Umbilical cord (tissue), 2 donors: ENCODE measurements at places on chromosomes 12 and 14.
A peak's percentile ranks its signal among the peaks of the same experiment; 100 is the strongest.

GRCh38 chr12:16112130-16112529, 165.4 kb downstream of the SLC15A5 start:
- no peak for DNase-seq

DNA sequence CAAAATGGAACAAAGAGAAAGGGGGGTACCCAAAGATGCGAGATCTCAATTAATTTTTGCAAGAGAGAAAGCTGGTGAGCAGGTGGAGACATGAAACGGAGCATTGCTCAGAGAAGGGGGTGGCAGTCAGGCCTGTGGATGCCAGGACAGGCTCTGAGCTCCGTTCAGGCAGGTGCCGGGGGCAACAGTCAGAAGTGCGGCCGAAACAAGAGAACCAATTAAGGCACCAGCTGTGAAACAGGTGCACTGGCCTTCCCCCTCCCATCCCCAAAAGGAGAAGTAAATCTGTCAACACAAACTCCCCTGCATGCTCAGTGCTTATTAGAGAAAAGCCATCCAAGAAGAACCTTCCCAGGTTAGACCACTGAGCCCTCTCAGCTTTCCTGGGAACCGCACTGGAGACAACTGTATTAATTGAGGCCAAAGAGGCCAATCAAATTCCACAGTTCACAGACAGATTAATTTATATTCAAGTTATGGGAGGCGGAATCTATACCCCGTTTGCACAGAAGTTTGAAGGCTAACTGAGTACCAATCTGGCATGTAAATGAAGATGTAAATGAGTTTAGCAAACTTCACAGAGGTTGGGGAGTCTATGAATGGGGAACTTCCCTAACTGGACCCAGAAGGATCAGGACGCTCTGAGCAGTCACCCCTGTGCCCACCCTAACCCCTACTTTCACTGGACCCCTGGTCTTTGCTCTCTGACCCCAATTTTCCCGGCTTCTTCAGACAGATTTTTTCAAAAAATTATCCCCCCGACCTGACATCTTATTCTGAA, 20.9 kb downstream of the OAS2 start:
- DNase-seq = no peak

GRCh38 chr14:100834794-100835547, 9.1 kb downstream of the MEG3 start:
- no peak for DNase-seq

- no peak for DNase-seq
These were observed 109.3 kb upstream of the EVL start for GRCh38 chr14:99955826-99956455.

GRCh38 chr14:53619691-53620231, 336.9 kb downstream of the BMP4 start:
- DNase-seq = peak; percentile 74

DNA sequence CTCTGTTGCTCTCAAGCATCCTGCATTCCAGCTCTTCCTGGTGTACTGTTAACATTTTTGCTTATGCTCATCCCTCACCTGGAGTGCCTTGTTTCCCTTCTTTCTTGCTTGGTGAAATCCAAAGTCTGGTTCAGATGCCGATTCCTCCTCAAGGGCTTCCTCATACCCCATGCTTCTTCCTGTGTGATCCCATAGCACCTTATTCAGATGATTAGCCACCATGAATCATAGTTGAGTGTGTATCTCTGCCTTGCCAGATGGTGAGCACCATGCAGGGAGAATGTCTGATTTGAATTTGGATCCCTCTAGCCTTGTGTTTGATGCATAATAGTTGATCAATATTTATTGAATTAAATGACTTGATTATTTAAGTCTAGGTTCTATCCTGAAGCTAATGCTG, 39.4 kb upstream of the ANO4 start:
- DNase-seq = no peak

- DNase-seq = peak; percentile 91
These were observed 9.3 kb upstream of the HDAC7 start for GRCh38 chr12:47828976-47829482.

DNA sequence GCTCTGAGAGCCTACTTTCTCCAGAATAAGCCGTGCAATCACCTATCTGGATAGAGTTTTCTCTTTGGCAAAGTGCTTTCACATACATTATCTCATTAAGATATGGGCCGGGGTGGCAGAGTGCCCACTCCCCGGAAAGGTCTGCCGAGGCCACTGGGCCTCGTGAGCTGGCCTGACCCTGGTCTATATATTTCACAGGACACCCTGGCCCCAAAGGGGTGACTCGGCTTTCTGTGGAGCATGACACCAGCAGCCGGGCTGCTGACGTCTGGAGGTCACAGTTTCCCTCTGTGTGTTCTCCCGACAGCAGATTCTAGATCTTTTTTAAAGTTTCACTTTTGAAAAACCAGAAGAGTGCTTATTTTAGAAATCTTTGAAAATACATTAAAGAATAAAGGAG, 27.9 kb upstream of the ATP2A2 start:
- DNase-seq = peak; percentile 42

- DNase-seq = no peak
These were observed 20.0 kb downstream of the SCAF11 start for GRCh38 chr12:45970391-45970790.

DNA sequence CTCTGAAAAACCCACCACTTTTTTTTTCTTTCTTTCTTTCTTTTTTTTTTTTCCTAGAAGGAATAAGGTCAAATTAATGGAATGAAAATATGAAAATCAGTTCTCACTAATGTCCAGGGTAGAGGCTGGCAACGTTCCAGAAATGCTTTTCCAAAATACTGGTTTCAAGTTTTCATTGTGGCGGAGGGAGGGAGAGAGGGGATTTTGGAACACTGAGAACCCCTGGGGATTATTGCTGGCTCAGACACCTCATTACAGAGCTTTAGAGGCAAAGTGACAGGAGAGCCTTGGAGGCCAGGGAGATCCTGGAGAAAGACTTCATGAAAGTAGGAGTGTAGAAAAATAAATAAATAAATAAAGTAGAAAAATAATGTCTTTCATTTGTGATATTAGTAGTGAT, 45.4 kb downstream of the ALX1 start:
- DNase-seq = no peak

DNA sequence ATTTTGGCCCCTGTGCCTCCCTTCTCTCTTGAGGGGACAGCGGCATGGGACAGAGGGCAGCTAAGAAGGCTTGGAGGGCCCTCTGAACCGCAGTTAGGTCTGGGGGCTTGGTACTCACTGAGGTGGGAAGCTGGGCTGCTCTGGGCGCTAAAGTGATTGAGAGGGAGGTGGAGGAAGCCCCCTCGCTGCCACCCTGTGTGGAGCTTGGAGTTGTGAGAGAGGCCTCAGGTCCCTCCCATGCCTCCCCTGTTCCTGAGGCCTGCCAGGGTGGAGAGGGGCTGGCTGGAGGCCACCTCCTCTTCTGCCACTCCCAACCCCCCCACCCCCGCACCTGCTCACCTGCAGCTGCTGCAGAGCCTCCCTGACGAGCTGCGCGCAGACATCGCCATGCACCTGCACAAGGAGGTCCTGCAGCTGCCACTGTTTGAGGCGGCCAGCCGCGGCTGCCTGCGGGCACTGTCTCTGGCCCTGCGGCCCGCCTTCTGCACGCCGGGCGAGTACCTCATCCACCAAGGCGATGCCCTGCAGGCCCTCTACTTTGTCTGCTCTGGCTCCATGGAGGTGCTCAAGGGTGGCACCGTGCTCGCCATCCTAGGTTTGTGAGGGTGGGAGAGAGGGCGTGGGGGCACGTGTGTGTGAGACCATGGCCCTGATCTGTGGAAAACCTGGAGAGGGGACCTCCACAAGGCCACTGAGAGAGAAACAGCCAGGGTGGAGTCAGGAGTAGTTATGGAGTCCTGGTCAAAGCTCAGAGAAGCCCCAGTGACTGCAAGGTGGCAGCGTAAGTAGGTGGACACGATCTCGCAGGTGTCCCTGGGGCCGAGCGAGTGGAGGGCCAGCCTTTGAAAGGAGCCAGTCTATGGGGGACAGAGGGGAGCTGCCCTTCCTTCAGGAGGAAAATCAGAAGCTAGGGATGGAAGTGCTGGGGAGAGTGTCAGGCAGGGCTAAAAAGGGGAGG, 11.2 kb downstream of the KCNH3 start:
- DNase-seq = no peak

DNA sequence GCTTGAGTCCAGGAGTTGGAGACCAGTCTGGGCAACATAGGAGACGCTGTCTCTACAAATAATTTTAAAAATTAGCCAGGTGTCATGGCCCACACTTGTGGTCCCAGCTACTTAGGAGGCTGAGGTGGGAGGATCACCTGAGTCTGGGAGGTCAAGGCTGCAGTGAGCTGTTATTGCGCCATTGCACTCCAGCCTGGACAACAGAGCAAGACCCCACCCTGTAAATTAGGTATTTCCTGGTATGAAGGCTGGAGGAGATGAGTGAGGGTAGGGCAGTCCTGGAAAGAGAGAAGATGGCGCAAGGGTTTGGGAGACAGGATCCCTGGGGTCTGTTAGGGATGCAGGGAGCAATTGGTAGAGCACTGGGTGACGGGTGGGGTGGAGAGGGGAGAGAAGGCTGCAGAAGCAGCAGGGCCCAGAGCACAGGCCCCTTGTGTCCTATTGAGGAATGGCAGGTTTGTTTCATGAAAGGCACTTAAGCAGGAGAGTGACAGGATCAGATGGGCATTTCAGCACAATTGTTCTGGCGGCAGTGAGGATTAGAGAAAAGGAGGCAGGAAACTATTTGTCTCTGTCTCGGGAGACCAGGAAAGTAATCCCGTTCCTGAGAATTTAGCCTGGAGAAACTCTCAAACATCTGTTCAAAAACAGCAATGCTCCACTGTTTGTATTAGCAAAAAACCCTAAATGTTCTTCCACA, 47.2 kb upstream of the KTN1 start:
- no peak for DNase-seq

DNA sequence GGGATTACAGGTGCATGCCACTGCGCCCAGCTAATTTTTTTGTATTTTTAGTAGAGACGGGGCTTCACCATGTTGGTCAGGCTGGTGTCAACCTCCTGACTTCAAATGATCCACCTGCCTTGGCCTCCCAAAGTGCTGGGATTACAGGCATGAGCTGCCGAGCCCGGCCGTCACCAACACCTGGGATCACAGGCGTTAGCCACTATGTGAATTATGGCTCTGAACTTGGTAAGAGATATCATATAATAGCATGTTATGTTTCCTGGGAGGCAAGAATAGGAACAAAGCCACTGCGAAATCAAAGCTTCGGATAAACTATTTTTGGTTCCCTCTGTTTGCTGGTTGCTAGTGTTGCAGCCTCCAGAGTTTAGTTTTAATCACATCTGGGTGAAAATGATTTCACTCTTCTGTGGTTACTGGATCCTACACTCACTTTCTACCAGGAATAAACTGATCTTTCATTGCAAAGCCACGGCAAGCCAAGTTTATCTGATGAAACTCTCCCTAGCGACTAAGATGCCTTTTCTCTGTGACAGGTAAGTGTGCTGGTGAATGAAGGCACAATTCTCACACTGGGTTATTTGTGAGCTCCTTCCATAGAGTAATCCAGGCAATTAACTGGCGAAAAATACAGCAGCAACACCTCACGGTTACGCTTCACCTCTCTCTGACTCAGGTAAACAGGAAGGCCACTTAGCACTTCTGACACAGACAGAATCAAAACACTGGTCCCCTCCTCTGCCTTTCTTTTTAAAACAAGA, 16.7 kb downstream of the SNRNP35 start:
- DNase-seq = no peak

DNA sequence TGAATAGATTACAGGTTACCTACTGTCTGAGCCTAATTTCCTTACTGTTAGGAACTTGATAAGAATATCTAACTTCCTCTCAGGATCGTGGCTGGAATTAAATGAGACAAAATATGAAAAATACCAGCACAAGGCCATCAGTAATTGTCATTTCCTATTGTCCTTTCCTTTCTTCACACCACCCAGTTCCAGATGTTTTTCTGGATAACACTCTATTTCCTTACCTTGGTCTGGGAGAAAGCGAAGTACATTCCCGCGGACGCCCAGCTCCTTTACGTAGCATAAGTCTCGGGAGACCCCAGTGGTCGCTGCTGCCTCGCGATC, 376 bp downstream of the GDF3 start:
- no peak for DNase-seq

- peak; percentile 43 for DNase-seq
These were observed 60.5 kb upstream of the NUDT4 start for GRCh38 chr12:93317227-93317626.

DNA sequence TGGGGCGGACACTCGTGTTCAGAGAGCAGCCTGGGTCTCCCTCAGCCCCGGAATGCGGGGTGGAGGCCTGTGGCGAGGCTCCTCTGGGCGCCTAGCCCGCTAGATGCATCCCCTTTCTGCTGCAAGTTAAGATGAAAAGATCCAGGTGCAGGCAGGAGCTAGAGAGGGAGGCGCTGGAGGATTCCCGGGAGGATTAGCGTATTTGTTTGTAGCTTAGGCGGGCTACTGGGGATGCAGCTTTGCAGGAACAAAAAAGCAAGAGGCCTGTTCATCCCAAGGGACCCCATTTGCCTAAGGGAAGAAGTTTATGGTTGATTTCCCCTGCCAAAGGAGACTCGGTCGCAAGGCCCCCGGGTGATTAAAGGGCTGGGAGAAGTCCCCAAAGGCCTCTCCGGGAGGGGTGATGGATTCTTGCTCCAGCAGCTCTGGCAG, 824 bp downstream of the CCDC177 start:
- DNase-seq = peak; percentile 36

GRCh38 chr12:212715-213526, 1.0 kb downstream of the SLC6A12 start:
- DNase-seq = peak; percentile 22
